ENCODE measurements at places on chromosomes 13 and 19.

- no peak for DNase-seq
These were observed 70.0 kb downstream of the INSR start for GRCh38 chr19:7224209-7224686.

DNA sequence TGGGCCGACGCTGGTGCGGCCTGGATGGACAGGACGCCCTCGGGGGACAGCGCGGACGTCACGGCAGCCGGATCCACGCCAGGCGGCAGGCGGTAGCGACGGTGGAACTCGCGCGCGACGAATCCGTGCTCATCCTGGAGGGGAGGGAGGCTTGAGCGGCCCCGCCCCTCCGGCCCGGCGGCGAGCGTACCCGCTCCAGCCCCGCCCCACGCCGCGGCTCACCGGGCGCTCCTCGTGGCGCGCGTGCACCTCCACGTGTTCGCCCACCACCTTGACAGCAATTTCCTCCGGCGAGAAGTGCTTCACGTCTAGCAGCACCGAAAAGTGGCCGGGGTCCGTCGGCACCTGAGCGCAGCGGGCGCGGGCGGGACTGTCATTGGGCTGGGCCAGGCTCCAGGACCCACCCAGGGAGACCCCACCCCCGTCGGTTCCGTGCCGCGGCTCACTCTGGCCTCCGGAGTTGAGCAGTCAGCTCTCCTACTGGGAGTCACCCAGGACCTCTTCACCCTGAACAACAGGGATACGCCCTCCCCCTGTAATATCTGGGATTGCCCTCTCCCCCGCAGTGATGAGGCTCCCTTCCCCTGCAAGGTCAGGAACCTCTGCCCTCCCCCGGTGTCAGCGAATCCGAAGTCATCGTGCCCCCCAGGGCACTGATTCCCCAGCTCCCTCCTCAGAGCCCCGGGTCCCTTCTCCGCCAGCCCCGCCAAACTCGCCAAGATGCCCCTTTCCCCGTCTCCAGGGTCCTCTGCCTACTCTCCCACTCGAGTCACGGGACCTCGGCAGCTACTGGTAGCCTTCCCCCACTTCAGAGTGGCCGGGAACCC lies 1.1 kb downstream of the HSPB6 start:
- DNase-seq: peak; percentile 19

DNA sequence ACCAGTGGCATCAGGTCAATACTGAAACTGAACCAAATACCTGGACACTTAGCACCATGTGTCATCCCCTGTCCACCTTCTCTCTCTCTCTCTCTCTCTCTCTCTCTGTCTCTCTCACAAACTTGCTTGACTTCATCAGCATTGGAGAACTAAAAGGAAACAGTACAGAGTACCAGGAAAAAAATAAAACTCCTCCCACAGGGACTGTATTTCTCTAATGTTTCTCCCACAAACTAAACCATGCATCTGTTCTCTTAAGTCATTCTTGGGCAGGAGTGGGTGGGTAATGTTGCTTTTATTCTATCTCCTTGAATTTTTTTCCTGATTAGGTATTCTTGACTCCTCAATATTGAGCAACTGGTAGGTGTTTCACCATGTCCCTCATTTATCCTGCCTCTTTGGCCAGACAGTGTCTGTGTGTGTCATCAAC lies 112.9 kb upstream of the CACNA1A start:
- no peak for DNase-seq

DNA sequence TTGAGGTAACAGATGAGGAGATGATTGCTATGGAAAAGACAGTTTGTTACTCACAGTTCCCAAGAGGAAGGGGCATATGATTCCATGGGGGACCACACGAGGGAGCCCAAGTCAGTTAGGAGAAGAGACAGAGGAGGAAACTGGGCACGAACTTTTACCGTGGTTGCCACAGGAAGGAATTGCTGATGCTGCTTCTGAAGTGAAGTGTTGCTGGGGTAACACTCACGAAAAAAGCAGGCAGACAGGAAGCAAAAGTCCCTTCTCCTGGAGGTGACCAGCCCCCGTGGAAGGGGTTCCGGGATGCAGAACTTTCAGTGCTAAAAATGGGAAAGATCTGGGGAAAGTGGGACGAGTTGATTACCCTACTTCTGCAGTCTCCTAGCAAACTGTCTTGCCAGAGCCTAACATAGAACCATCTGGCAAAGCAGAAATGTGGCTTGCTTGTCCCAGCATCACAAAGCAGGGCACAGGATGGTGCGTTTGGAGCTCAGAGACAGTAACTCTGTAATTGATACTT lies 35.4 kb upstream of the MAP3K10 start:
- DNase-seq: no peak

GRCh38 chr13:40204246-40204645 lies 462.2 kb downstream of the FOXO1 start:
- no peak for DNase-seq

DNA sequence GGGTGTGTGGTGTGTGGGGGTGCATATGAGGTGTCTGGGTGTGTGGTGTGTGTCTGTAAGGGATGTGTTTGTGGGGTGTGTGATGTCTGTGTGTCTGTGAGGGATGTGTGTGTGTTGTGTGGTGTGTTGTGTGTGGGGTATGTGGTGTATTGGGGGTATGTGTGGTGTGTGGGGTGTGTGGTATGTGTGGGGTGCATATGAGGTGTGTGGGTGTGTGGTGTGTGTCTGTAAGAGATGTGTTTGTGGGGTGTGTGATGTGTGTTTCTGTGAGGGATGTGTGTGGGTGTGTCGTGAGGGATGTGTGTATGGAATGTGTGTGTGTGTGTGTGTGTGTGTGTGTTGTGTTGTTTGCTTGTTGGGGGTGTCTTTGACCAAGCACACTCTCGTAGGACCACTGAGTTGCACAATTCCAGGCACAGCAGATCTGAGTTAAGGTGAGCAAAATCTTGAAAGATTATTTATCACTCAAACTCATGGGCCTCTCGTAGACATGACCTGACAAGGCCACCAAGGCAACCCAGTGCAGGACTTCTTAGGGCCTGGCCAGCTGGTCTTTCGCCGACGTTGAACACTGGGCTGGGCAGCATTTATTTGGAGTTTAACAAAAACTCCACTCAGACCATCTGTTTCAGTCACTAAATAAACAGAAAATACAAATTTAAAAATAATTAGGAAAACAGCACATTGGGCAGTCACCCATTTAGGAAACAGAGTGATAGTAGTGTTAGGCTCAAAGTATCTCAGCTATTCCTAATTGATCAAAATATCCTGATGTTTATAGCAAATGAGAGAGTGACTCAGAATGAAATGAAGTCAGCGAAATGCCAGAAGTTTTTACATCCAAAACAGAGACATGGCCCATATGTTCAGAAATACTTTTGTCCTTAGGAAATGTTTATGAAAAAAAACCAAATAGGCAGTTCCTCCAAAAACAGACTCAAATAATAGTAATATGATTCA lies 301.1 kb downstream of the FGF9 start:
- no peak for DNase-seq

GRCh38 chr19:41546386-41546789 lies 29.6 kb upstream of the CEACAM21 start:
- DNase-seq: no peak

- no peak for DNase-seq
These were observed 875.4 kb downstream of the SLITRK6 start for GRCh38 chr13:84923831-84924230.

DNA sequence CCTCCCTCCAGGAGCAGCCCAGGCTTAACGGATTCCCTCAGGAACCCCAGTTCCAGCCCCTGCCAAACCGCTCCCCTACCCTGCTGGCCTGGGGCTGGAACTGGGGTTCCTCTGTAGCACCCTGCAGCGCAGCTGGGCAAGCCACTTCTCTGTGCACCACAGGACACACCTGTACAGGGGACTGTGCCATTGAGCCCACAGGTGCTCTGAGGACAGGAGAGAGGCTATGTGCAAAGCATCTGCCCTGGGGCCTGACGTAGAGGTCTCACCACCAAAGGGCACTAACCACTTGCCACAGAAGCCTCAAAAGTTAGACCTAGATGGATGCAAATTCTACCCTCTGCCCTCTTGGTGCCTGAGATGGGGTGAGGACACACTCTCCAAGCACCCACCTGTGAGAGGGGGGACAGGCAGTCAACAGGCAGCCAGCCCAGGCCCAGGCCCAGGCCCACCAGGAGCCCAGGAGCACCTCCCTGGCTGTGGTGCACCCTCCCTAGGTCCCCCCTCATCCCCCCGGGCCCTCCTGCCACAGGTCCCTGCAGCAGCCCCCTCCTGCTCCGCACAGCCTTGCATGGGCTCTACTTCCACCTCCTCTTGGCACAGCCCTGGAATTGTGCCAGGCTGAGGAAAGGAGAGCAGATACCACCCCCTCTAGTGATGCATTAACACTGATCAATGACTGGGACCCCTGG lies 27.6 kb upstream of the SLC35E1 start:
- DNase-seq: no peak

- peak; percentile 71 for DNase-seq
These were observed 11.0 kb downstream of the MOB3A start for GRCh38 chr19:2084993-2085720.

GRCh38 chr19:55831846-55832245 lies at the start of gene NLRP11:
Gene NLRP11, minus strand, starts transcription at chr19:55831999. Its CDS starts 13,825 bp downstream, at chr19:55818174.
- DNase-seq: no peak

DNA sequence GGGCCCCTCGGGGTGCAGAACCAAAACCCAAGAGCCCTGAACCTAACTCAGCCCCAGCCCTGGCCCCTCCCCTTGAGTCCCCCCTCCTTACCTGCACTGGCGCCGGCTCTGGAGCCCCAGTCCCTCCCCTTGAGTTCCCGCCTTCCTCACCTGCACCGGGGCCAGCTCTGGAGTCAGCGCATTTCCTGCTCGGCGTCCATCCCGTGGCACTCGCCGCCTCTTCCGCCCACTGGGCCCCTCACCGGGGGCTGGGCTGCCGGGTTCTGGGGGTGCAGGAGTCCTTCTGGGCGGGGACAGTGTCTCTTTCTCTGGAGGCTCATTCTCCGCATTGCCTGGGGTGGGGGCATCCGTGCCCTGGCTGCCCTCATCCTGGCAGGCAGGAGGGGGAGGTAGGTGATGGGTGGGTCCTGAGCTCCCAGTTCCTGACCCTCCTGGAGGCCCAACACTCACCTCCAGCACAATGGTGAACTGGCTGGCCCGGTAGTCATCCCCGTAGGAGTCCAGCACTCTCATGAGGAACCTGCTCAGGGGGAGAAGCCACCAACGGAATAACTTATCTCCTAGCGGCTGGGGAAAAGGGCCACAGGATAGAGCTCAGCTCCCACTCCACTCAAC lies 5.3 kb downstream of the NDUFA3 start:
- no peak for DNase-seq

DNA sequence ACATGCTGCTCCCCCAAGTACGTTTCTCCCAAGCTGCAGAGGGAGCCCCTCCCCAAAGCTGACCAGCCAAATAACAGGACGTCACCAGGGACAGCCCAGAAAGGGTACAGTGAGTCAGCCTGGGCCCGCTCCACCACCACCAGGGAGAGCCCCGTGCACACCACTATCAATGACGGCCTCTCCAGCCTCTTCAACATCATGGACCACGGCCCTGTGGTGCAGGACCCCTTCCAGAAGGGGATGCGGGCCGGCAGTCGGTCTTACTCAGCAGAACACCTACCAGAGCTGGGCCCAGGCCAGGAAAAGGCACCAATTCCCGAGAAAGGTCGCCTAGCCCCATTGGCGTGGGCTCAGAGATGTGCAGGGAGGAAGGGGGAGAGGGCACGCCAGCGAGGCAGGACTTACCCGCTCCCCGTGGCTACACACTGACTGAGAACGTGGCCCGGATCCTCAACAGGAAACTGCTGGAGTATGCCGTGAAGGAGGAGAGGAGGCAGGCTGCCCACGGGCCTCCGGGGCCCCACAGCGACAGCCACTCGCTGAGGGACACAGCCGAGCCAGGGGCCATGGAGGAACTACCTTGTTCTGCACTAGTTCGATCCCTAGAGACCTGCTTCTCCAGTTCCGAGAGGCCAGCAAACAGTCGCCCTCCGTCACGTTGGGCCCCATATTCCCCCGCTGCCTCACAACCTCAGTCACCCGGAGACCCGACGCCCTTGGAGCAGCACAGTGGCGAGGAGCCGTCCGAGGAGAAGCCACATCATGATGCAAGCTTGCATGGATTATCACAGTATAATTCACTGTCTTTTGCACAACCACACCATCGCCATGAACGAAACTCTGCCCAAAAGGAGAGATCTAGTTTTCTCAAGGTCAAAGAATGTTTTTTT lies 815.9 kb upstream of the KLHL1 start:
- no peak for DNase-seq

- DNase-seq: no peak
These were observed 5.5 kb downstream of the EEF2 start for GRCh38 chr19:3979674-3980352.

- DNase-seq: no peak
These were observed 1.6 kb downstream of the TTYH1 start for GRCh38 chr19:54416695-54417491.

- DNase-seq: no peak
These were observed 1.9 kb upstream of the EDDM13 start for GRCh38 chr19:56270676-56271075.

GRCh38 chr13:94415500-94416237 lies 63.8 kb downstream of the DCT start:
- no peak for DNase-seq

DNA sequence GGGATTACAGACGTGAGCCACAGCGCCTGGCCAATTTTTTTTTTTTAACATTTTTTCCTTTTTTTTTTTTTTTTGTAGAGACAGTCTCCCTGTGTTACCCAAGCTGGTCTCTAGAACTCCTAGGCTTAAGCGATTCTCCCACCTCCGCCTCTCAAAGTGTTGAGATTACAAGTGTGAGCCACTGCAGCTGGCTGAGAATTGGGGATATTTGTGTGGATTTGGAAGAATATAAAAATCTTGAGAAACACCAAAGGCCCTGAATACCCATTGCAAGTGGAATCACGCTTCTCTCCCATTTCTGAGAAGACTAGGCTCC lies 79.9 kb upstream of the ABCC4 start:
- no peak for DNase-seq

DNA sequence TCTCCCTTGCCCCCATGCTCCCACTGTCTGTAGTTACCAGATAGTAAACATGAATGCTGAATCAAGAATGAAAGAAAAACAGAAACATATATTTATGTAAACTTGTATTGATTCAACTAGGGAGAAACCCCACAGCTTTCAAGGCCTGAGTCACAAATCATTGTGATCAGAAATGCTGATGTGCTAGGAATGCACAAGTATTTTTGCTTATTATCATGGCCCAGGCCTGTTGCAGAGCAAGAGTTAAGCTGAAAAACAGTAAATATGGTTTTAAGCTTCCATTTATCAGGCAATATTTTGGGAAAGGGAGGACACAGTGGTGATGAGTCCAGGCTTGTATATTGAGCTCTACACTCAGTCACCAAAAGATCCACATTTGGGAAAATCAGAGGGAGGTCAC lies 669.6 kb downstream of the DIAPH3 start:
- DNase-seq: no peak

GRCh38 chr13:99743094-99743493 lies 228.5 kb downstream of the ZIC5 start:
- no peak for DNase-seq

DNA sequence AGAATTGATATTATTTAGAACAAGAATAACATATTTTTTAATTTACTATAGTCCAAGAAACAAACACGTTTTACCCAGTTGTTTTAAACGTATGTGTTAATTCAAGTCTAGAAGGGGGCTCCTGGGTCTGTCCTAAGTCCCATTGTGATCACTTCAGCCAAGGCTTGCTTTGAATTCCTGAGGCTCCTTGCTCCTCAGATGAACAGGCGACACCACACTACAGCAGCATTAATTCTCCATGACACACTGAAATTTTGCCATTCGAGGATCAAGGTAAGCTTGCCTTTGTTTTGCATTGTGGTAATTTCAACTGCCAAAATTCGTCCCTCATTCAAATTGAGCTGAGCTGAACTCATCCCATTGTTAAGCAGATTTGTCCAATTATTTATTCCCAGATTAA lies 1442.6 kb downstream of the SLITRK5 start:
- no peak for DNase-seq

GRCh38 chr19:46670813-46671212 lies 9.8 kb upstream of the DACT3 start:
- DNase-seq: no peak
